ENCODE measurements at places on chromosomes 1 and 21. TPM values are rescaled to one million over a fixed set of nuclear protein-coding genes. Genes with fewer than 3 reads are reported as not detected.
A peak's percentile ranks its signal among the peaks of the same experiment; 100 is the strongest.

RGS5 gene
- polyA plus RNA-seq, result 17.3 TPM

DNA sequence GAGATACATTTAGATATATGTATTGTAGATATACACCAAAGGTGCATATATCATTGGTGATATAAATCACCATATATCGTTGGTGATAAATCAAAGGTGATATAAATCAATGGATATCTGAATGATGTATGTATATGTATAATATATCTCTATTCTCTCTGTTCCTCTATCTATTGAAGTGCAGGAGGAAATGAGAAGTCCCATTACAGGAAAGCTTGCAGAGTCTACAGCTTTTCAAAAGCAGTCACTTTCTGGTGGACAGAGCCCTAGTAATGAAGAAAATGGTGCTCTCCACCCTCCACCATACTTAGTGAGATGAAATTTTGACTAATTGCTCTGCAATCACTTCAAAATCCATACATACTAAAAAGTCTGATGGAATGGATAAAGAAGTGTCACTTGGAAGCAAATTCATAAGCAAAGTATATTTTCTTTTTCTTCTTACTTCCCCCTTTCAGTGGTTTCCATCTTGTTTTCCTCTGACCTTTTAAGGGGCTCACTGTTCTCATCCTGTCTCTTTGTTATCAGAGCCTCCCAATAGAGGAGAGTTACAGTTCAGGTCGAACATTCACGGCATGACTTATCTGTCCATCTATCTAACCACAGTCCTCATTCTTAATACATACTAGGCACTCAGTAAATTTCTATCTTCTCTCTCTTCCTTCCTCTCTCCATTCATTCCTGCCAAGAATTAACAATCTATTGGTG lies 227.2 kb downstream of the KCNJ6 start:
- no peak for DNase-seq

DNA sequence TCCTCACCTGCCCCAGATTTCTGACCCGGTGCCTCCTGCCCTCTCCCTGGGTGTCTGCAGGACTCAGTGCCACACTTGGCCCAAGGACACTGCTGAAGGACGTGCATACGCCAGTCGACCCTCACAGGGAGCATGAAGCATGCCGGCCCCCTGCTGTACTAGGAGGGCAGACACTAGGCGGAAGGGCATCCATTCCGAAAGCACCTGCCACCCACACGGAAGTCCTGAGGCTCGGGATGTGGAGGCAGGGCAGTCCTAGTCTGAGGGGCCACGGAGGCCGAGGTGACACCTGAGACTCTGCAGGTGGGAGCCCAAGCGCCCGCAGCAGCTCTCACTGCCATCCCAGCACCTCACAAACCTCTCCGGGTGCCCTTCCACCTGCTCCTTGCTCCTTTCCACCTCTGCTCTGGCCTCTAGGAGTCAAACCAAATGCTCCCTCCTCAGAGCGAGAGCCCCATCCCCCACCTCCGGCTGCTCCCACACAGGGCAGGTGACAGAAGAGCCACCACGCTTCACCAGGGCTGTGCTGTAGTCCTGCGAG lies 2.4 kb downstream of the NPHP4 start:
- DNase-seq, result no peak

- no peak for DNase-seq
Measured at GRCh38 chr1:53061859-53062707, at the start of gene PODN. Gene PODN (plus strand): TSS chr1:53062213. CDS start chr1:53069856, 7,643 bp downstream.

GRCh38 chr1:162930532-162930931 lies 69.6 kb upstream of the CCDC190 start:
- no peak for DNase-seq

GRCh38 chr1:185300152-185300551 lies 16.9 kb downstream of the IVNS1ABP start:
- no peak for DNase-seq

GRCh38 chr1:12504601-12505000 lies 113.4 kb downstream of the DHRS3 start:
- no peak for DNase-seq

DNA sequence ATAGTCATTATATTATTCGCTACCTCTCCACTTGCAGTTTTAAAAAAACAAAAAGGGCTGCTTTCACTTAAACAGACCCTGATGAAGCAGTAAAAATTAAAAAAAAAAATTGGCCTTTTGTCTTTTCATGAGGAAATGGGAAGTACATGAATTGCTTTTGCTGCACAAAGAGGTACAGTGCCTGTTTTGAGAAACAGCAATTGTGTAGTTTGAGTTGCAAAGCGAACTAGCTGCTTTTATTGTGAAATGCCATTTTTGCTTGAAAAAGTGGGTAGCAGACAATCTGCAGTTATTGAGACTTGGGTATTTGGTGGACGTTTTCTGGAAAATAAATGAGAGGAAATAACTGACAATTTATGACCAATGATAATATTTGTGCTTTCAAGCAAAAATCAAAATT lies 7.0 kb downstream of the DIP2A start:
- no peak for DNase-seq

GRCh38 chr1:41640141-41640751 lies 155.8 kb upstream of the EDN2 start:
- no peak for DNase-seq

DNA sequence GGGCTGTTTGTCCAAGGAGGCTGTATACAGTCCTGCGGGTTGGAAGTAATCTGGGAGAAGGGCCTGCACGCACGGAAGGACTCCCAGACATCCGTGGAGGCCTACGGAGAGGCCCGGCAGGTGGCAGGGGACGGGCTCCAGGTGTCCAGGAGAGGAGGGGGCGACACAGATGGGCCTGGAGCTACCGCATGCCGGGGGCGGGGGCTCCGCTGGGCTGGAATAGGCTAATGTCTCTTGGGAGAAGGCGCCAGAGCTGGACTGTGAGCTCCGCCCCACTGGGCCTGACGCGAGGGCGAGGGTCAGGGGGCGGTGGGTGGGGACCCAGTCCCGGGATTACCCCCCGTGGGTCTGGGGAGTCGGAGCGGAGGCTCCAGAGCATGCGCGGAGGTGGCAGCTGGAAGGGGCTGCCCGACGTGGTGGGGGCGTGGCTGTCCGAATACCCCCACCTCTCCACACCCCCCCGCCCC lies 659 bp downstream of the AGO1 start:
- DNase-seq, result peak; percentile 23
